ENCODE measurements at places on chromosomes 11 and 22.

- no peak for DNase-seq
Measured at GRCh38 chr11:6556139-6556949, 47.1 kb downstream of the RRP8 start.

DNA sequence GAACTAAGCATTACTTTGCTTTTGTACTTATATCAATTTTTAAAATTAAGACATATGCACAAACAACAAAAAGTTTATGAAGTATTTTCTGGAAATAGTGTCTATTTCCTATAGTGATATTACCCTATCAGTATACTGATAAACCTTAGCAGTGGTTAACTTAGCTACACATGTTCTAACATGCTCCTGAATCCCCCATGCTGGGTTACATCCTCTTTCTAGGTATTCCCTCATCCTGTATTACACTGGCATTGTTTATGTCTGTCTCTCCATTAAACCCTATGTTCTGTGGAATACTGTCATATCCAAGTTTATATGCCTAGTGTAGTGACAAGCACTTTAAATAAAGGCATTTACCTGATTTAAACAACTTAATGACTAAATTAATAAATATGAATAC, 1.8 kb upstream of the FAR1 start:
- DNase-seq = no peak

GRCh38 chr11:62933285-62933684, 12.1 kb upstream of the CHRM1 start:
- DNase-seq = no peak

GRCh38 chr11:96200243-96200642, 142.8 kb downstream of the MAML2 start:
- DNase-seq = no peak

- DNase-seq = no peak
Measured at GRCh38 chr11:95577716-95578460, 211.7 kb downstream of the FAM76B start.

DNA sequence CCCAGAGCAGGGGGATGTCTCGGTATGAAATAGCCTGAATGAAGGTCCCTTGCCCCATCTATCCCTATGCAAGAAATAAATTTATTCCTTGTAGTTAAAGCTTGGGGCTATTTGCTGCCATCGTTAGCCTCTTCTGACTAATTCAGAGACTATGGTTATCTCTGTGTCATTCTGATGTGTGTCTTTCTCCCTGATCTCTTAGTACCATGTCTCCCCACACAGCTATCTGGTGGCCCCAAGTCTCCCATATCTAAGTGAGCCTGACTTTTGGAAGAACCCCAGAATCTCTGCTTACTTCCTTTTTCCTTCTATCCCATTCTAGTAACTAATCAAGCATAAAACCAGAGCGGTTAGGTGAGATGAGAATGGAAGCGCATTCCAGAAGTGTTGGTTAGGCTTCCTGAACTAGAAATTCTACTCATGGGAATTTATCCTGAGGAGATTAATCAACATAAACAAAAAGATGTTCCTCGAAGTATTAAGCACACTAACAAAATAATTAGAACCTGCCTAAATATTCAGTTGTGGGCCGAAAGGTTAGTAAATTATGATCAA, 71.4 kb upstream of the BMAL1 start:
- DNase-seq = no peak

DNA sequence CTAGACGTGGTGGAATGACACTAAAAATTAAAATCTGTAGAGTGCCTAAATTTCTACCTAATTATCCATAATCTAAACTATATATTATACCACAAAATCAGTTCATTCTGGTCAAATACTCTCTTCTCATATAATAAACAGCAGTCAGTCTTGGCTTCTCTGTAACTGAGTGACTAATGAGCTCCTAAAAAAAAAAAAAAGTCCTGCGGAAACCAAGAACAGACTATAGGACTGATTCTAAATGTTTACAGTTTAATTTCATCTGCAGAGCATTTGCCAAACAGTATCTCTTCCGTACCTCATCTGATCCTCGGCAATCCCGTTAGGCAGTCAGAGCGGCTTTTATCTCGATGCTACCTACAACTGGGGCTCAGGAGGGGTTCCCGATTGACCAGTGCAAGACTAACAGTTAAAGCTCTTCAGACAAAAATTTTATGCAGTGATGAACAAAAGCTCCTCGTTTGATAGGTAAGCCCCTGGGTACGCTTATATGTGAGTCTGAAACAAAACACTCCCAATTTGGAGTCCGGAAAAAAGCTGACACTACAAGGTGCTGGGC, 686 bp downstream of the KIF18A start:
- DNase-seq = no peak
